ENCODE measurements at places on chromosomes 5 and 9. TPM values are rescaled to one million over a fixed set of nuclear protein-coding genes. Genes with fewer than 3 reads are reported as not detected.

PCDHA7 gene
- not detected for total RNA-seq

IL7R gene
- total RNA-seq: 1.1 TPM

PRR16 gene
- total RNA-seq: 5.6 TPM

ARID3C gene
- total RNA-seq: not detected

SLC44A1 gene
- 17.6 TPM for total RNA-seq

ATP10B gene
- not detected for total RNA-seq

SLC23A1 gene
- not detected for total RNA-seq

PCDHA3 gene
- total RNA-seq: 0.09 TPM

MGAT1 gene
- 70.7 TPM for total RNA-seq

LHX3 gene
- total RNA-seq: not detected

TMEM215 gene
- total RNA-seq: not detected

GFI1B gene
- not detected for total RNA-seq

GABRA6 gene
- total RNA-seq: not detected

IL3 gene
- total RNA-seq: not detected

C5orf52 gene
- total RNA-seq: not detected

ANKRD34B gene
- 0.13 TPM for total RNA-seq

PCDHA12 gene
- total RNA-seq: not detected

GDA gene
- 0.30 TPM for total RNA-seq

GRIN3A gene
- 0.62 TPM for total RNA-seq

LIX1 gene
- total RNA-seq: not detected

ORM2 gene
- total RNA-seq: not detected

TLR4 gene
- total RNA-seq: 10.3 TPM

CCL28 gene
- total RNA-seq: 0.32 TPM

SNCAIP gene
- 1.6 TPM for total RNA-seq

STPG3 gene
- total RNA-seq: not detected

RFX3 gene
- 3.5 TPM for total RNA-seq

ABCA2 gene
- total RNA-seq: 34.3 TPM

FCN2 gene
- not detected for total RNA-seq

SEC16A gene
- 21.9 TPM for total RNA-seq

LAMC3 gene
- total RNA-seq: 5.4 TPM

ZNF366 gene
- total RNA-seq: 7.2 TPM

IQGAP2 gene
- 5.5 TPM for total RNA-seq

OMD gene
- total RNA-seq: 6.2 TPM

RPS14 gene
- 1,323 TPM for total RNA-seq

PPP3R2 gene
- not detected for total RNA-seq

MORN5 gene
- total RNA-seq: not detected

PCDHAC1 gene
- not detected for total RNA-seq

KIF27 gene
- 4.6 TPM for total RNA-seq

C5orf58 gene
- not detected for total RNA-seq

ANXA1 gene
- 26.6 TPM for total RNA-seq

MPDZ gene
- 72.9 TPM for total RNA-seq

S1PR3 gene
- total RNA-seq: 61.6 TPM
